ENCODE measurements at places on chromosomes 4 and X.

- DNase-seq = no peak
Measured at GRCh38 chrX:73977542-73978169, 326.3 kb upstream of the ZCCHC13 start.

DNA sequence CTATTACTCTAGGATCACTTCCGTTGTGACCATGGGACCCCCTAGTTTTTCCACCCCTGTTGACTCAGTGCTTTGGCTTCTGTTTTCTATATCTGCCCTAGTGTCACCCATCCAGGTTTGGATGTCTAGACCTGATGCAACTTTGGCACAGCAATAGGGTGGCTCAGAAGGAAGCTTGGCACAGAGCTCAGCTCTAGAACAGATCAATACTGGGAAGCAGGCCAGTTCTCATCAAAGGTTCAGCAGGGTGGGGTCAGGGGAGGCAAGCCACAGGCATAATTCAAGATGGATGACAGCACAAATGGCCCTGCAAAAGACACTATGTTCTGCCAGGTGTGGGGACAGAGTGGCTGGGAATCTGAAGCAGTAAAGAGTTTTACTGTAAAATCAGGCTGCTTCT, 74.2 kb upstream of the EGFL6 start:
- DNase-seq = no peak

GRCh38 chr4:109033993-109034392, 268.5 kb downstream of the COL25A1 start:
- DNase-seq = no peak

- DNase-seq = no peak
Measured at GRCh38 chr4:56007154-56007553, 58.4 kb downstream of the CEP135 start.

DNA sequence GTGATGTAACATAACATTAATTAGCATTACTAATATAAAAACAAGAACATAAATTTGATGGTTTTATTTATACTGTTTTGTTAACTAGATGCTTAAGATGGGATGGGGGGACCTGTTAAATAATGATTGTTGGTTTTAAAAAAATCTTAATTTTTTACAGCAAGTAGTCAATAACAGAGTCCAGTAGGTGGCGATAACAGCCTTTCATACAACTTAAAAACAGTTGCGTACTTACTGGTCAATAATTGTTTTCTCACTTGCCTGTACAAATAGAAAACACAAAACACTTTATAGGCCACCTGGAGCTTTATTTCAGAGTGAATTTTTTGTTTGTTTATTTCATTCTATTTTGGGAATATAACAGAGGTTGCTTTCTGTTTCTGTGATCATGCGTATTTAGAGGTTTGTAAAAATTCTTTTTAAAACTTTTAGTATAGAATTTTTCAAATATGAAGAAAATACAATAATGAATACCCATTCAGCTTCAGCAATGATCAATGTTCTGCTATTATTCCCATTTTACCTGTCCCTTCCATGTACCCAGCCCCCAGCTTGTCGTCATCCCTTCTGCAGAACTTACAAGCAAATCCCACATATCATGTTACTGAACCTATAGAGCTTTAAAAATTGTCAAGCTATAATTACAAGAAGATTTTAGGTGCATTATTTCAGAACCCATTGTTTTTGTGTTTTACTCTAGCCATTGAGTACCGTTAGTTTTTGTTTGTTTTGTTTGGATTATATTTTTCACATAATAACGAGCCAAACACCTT, 97.1 kb downstream of the MRPL1 start:
- DNase-seq = no peak

DNA sequence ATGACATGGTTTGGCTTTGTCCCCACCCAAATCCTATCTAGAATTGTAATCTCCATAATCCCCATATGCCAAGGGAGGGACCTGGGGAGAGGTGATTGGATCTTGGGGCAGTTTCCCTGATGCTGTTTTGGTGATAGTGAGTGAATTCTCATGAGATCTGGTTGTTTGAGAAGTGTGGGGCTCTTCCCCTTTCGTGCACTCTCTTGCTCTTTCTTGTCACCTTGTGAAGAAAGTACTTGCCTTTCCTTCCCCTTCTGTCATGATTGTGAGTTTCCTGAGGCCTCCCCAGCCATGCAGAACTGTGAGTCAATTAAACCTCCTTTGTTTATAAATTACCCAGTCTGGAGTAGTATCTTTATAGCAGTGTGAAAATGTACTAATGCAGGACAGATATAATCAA, 36.4 kb upstream of the FREM3 start:
- no peak for DNase-seq

DNA sequence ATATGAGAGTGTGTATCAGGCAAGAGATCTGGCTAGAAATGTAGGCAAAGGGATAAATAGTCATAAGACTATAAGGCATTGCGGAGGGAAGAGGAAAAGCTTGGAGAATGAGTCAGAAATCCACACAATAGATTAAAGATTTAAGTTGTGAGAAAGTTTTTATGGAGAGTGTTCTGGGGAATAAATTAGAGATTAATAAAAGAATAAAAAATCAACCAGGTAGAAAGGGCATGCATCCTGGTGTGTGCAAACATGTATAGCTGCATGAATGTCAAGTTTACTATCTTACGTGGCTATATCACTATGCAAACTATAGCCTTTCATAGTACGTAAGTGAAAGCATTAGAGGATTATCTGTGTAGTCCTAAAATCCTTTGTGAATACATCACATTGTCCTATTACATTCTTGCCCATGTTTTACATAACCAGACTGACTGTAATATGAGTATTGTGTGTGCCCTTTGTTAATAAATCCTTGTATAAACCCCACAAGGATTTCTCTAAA, 36.9 kb downstream of the SNCA start:
- no peak for DNase-seq

DNA sequence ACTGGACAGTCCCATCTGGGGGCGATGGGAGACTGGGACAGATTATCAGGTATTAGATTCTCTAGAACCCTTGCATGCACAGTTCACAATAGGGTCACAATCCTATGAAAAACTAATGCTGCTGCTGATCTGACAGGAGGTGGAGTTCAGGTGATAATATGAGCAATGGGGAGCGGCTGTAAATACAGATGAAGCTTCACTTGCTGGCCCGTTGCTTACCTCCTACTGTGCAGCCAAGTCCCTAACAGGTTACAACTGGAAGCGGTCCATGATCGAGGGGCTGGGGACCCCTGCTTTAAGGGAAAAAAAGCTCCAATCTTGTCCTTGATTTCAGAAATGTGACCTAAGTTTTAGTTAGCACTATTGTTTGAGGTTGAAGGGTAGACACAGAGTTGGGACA, 175.2 kb downstream of the ZNF330 start:
- DNase-seq = no peak

DNA sequence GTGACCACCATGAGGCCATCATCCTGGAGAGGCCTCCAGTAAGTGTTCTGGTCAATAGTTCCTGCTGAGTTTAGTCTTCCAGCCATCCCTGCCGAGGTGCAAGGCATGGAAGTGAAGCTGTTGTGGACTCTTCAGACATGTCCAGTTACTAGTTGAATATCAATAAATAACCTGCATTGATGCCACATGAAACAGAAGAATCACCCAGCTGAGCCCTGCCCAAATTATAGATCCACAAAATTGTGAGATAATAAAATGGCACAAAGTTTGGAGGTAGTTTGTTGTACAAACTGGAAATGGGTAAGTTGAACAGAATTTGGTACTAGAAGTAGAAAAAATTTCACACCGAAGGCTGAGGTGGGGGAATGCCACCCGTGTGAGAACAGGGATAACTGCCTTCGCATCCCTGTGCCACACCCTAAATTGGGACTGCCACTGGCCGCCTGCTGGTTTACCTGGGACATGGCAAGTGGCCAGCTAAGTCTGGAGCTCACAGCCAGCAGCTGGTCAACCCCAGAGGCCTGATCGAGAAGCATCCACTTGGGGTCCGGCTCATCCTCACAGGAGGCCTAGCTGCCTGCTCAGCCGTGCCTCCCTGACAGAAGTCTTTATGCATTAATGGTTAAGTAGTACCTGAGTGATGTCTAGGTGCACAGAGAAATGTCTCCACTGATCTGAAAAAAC, 184.5 kb downstream of the SPRY1 start:
- no peak for DNase-seq

DNA sequence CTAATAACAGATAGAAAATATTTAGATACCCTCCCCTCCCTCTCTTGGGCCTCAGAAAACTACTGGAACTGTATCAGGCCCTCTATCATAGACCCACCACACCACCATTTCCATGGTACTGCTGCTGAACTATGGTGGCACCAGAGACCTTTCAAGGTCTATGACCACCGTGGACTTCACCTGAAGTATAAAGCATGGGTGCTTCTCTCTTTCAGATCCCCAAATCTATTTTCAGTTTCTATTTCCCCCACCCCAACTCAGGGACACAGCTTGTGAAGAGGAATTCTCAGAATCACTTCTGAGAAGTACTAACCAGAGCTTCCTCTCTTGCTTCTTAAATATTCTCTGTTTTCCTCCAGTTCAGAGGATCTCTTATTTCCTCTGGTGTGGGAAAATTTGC, 840.8 kb upstream of the HTR2C start:
- no peak for DNase-seq

GRCh38 chr4:18858229-18858922, 836.8 kb upstream of the LCORL start:
- no peak for DNase-seq

- no peak for DNase-seq
Measured at GRCh38 chr4:100938698-100939097, 408.6 kb downstream of the PPP3CA start.

- peak; percentile 3 for DNase-seq
Measured at GRCh38 chrX:79161655-79162054, 17.2 kb downstream of the GPR174 start.

GRCh38 chrX:24241822-24242648, 71.8 kb downstream of the SUPT20HL2 start:
- DNase-seq = no peak

DNA sequence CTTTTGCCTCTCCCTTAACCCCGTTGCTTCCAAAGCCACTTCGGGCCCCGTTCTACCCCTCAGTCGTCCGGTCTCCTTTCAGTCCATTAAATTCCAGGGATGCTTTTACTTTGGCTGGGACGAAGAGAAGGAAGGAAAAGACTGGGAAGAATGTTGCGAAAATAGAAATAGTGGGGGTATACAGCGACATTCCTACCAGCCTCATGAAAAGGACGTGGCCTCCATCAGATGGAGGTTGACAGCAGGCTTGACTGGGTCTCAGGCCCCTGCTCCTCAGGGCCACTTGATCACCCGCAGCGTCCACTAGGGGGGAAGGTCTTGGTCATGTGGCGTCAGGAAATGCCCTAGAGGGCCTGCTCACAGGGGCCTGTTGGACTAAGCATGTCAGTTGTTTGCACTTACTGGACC, 657 bp upstream of the ANKRD50 start:
- no peak for DNase-seq

DNA sequence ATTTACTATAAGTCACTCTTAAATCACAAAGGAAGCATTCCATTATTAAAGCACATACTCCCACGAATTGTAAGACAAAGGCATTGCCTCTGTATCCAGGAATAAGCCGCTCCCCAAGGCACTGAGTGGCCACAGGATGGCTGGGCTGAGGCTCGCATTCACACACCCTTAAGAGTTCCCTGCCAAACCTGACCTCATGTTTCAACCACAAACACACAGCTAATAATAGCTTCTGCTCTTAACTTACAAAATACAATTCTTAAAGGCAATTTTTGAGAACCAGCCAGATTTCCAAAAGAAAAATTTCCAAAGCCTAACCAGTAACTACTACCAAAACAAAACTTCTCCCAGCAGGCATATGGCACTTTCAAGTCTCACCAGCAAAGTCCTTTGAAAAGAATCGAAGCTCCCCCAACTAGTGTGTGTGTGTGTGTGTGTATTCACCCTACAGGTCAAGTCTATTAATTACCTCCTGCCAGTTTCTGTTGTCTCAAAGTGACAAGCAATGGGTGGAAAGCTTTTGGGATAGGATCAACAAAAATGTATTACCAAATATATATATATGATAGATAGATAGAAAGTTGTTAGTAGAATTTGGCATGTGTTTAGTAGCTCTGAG, 36.0 kb downstream of the ARHGAP6 start:
- no peak for DNase-seq

DNA sequence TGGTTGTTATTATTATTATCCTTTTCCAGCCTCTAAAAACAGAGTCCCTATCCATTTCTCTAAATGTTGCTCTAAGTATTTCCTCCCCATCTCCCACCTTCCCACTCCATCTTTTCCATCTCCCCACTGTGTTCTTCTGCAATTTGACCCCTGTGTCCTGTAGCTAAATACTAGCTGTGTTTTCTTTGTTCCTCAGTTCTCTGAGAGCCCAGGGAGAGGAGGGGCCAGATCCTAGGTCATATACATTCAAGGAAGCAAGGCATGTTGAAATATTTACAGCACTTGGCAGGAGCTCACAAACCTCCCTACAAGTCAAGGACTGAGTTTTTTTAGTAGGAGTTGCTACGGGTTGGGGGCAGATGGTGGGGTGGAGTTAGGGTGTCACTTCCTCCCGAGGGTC, 10.5 kb downstream of the SLC16A2 start:
- no peak for DNase-seq

DNA sequence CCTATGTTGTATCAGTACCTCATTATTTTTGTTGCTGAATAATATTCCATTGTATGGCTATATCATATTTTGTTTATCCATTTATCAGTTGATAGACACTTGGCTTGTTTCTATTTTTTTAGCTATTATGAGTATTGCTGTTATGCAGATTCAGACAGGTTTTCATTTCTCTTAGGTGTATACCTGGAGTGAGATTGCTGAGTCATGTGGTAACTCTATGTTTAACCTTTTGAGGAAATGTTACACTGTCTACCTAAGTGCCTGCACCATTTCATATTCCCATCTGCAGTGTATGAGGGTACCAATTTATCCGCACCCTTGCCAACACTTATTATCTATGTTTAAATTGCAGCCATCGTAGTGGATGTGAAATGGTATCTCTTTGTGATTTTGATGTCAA, 43.0 kb upstream of the SH3RF1 start:
- DNase-seq = no peak

DNA sequence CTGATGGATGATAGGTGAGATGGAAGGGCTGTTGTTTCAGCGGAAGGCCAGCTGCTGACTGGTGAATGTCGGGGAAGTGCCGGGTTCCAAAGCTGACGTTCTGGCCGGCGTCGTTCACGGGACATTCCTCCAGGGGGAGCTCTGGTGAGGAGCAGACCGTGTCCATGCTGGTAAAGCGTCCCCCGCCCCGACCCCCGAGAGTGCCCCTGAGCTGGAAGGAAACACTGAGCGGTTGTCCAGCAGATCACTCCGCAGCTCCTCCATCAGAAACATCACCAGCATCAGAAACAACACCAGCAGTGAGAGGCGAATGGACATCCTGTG, 18.6 kb upstream of the ADRA2C start:
- DNase-seq = no peak

DNA sequence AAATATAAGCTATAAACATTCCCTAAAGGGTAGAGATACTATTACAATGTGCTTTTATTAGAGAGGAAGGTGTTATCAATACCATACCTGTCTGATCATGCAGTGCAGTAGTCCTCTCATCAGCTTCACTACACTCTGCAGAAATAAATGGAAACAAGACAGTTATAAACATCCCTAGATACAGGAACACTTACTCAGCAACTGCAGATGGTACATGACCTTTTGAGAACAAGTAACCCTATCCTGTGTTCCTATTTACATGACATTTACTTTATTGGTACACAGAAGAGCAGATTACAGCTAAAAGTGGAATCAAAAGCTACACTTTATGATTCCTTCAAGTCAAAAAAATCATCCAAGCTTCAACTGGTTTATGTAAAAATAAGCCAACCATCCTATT, 9.0 kb downstream of the PHKA1 start:
- no peak for DNase-seq

All from activated CD8-positive, alpha-beta memory T cell treated with anti-CD3 and anti-CD28 coated beads for 1 hour (primary cell).